ENCODE measurements at places on chromosomes 1 and 21.

GRCh38 chr1:41800311-41800829 is 118.4 kb downstream of the HIVEP3 start:
- no peaks in the 10 kb centered on the region for H3K27me3 ChIP-seq
- no peak overlapping the region for H3K4me3 ChIP-seq
- no peak overlapping the region for H3K27ac ChIP-seq
- peaks cover 6% of the 10 kb centered on the region for H3K36me3 ChIP-seq
- DNase-seq = no peak

- H3K27ac ChIP-seq = no peak overlapping the region
- H3K27me3 ChIP-seq = peaks cover 12% of the 10 kb centered on the region
- no peaks in the 10 kb centered on the region for H3K36me3 ChIP-seq
- H3K4me1 ChIP-seq = no peaks in the 10 kb centered on the region
- no peak for DNase-seq
- no peak overlapping the region for H3K4me3 ChIP-seq
Measured at GRCh38 chr1:162666006-162666645, 33.9 kb downstream of the DDR2 start.

DNA sequence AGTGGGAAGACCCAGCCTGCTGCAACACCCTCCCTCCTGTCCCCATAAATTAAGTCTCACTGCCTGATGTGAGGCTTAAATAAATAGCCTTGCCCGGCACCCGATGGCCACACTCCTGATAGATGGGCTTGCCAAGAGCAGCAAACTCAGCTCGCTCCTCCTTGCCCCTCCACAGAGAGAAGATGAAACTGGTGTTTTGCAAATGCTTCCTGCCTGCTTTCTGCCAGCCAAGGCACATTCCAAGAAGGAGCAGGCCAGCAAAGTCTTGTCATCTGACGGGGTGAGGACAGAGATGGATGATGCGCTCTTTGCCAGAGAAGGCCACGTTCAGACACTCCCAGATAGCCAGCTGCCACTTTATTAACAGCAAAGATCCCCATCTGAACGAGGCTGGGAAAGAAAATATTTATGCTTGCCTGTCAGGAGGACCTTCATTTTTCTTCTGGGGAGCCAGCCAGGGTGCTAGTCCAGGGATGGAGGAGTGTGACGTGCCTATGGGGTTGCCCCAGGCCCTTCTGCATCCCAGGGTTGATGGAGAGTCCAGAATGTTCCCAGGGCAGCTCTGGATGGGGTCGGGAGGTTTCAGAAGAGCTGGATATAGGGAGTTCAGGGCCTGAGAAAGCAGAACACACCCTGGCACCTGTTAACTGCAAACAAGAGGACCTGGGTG is 265.4 kb downstream of the FOXD2 start:
- no peak overlapping the region for H3K27ac ChIP-seq
- H3K27me3 ChIP-seq = peaks cover 22% of the 10 kb centered on the region
- no peak overlapping the region for H3K4me3 ChIP-seq
- DNase-seq = no peak

- no peak overlapping the region for H3K27ac ChIP-seq
- DNase-seq = no peak
- H3K4me1 ChIP-seq = no peaks in the 10 kb centered on the region
- peaks cover 42% of the 10 kb centered on the region for H3K27me3 ChIP-seq
- H3K36me3 ChIP-seq = peaks cover 7% of the 10 kb centered on the region
- H3K4me3 ChIP-seq = no peak overlapping the region
Measured at GRCh38 chr1:14578156-14578555, 20.3 kb upstream of the KAZN start.

DNA sequence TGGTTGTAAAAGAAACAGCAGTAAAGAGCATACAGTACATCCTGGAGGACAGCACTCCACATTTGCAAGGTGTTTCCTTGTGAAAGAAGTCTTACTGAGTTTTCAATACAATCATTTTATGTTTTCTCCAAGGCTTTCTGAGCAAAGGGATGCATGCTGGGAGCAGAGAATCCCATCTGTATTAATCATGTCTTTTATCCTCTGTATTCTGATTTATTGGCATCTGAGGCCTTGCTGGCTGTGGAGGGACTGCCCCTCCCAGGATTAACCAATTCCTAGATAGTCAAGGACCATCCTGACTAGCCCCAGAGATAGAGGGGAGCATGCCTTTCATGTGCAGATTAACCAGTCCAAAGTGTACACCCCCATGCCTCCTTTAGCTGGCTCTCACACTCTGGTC is 476.3 kb downstream of the SIPA1L2 start:
- H3K27me3 ChIP-seq = no peaks in the 10 kb centered on the region
- DNase-seq = no peak
- H3K4me1 ChIP-seq = no peaks in the 10 kb centered on the region
- H3K27ac ChIP-seq = no peak overlapping the region
- no peaks in the 10 kb centered on the region for H3K36me3 ChIP-seq

GRCh38 chr1:27568300-27569087 is 35.5 kb downstream of the AHDC1 start:
- H3K27me3 ChIP-seq = no peaks in the 10 kb centered on the region
- peak overlapping the region; percentile 28 for H3K27ac ChIP-seq
- H3K4me3 ChIP-seq = peak overlapping the region; percentile 78
- DNase-seq = peak; percentile 91

DNA sequence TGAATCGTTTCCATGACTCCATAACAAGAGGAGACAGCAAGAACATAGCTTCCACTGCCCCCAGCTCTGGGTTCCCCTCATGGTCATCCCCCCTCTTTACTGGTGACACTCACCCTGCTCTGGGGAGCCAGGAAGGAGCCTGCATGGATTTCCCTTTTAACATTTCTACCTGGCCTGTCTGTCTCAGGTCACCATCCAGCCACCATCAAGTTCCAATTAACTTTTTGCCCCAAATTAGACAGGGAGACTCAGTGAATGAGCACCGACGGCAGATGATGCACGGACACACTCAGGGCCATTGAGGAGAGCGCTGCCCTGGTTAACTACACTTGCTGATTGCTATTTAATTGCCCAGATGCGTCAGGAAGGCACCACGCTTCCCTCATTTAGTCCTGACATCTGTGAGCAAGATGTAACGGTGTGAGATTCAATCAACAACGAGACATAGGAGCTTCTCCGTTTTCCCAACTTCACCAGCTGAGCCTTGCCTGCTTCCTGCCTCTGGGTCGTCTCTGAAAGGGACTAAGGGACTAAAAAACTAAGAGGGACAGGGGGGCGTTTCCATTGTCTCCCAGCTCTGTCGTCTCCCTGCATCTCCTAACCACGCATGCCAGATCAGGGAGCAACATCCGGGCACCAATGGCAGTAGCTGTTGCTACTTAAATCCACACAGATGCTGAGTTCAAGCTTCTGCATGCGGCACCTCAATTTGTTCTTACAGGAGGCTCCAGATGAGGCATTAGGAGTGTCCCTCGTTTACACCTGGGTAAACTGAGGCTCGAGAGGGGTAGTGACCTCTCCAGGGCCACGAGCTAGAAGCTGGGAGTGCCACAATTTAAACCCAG is 426.7 kb downstream of the NPHP4 start:
- no peaks in the 10 kb centered on the region for H3K36me3 ChIP-seq
- no peak overlapping the region for H3K4me3 ChIP-seq
- no peak overlapping the region for H3K27ac ChIP-seq
- H3K4me1 ChIP-seq = no peaks in the 10 kb centered on the region
- DNase-seq = no peak

GRCh38 chr1:58883037-58883887 is 99.4 kb upstream of the JUN start:
- no peak overlapping the region for H3K4me3 ChIP-seq
- H3K36me3 ChIP-seq = no peaks in the 10 kb centered on the region
- DNase-seq = peak; percentile 9
- peaks cover 13% of the 10 kb centered on the region for H3K4me1 ChIP-seq

- H3K36me3 ChIP-seq = no peaks in the 10 kb centered on the region
- H3K4me1 ChIP-seq = no peaks in the 10 kb centered on the region
- H3K27me3 ChIP-seq = peaks cover 9% of the 10 kb centered on the region
- H3K4me3 ChIP-seq = no peak overlapping the region
- H3K27ac ChIP-seq = no peak overlapping the region
Measured at GRCh38 chr1:64328193-64328592, 124.8 kb downstream of the UBE2U start.

DNA sequence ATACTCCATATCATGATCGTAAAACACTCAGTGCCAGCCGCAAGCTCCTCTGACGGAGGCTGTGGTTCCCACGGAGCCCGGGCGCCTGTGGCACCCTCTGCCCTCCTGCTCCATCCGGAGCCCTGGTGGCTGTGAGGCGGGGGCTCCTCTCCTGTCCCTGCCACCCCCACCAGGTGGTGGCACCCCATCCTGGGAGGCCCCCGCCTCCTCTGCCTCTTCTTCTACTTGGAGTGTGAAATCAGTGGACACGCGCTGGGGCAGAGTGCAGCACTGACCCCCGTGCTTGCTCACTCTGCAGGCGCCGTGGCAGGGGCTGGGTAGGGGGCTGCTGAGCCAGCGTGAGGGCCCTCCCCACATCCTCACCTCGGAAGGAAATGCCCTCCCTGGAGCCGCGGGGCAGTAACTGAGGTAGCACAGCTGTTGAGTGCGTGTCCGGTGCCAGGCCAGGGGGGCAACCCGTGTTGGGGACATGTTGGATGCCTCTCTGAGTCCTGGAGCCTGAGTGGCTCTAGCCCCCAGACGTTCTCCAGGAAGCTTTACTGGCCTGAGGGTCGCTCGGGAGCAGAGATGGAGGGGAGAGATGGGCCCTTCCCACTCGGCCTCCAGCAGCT is 58.7 kb upstream of the ABCG1 start:
- H3K4me1 ChIP-seq = peaks cover 40% of the 10 kb centered on the region
- no peak overlapping the region for H3K4me3 ChIP-seq
- DNase-seq = no peak
- peaks cover 35% of the 10 kb centered on the region for H3K27me3 ChIP-seq
- H3K36me3 ChIP-seq = no peaks in the 10 kb centered on the region

GRCh38 chr1:217919683-217920388 is 288.7 kb downstream of the SPATA17 start:
- DNase-seq = no peak
- no peaks in the 10 kb centered on the region for H3K36me3 ChIP-seq
- H3K27ac ChIP-seq = no peak overlapping the region
- H3K4me3 ChIP-seq = no peak overlapping the region
- H3K27me3 ChIP-seq = peaks cover 8% of the 10 kb centered on the region
- H3K4me1 ChIP-seq = no peaks in the 10 kb centered on the region

- H3K4me1 ChIP-seq = no peaks in the 10 kb centered on the region
- H3K27me3 ChIP-seq = no peaks in the 10 kb centered on the region
- H3K36me3 ChIP-seq = no peaks in the 10 kb centered on the region
Measured at GRCh38 chr1:216047811-216048572, 375.3 kb downstream of the USH2A start.

- H3K4me1 ChIP-seq = peaks cover 42% of the 10 kb centered on the region
- peak overlapping the region; percentile 94 for H3K27ac ChIP-seq
- peaks cover 29% of the 10 kb centered on the region for H3K36me3 ChIP-seq
- peak overlapping the region; percentile 87 for H3K4me3 ChIP-seq
- no peak for DNase-seq
Measured at GRCh38 chr1:1273209-1273511, 494 bp downstream of the UBE2J2 start.

- no peaks in the 10 kb centered on the region for H3K36me3 ChIP-seq
- H3K4me1 ChIP-seq = peaks cover 1% of the 10 kb centered on the region
- no peak overlapping the region for H3K4me3 ChIP-seq
- H3K27me3 ChIP-seq = peaks cover 13% of the 10 kb centered on the region
- H3K27ac ChIP-seq = no peak overlapping the region
- no peak for DNase-seq
Measured at GRCh38 chr1:24139841-24140425, 3.0 kb downstream of the IL22RA1 start.

- H3K27me3 ChIP-seq = no peaks in the 10 kb centered on the region
- no peak for DNase-seq
- peaks cover 39% of the 10 kb centered on the region for H3K4me1 ChIP-seq
- H3K4me3 ChIP-seq = no peak overlapping the region
Measured at GRCh38 chr1:10519016-10519417, 44.3 kb downstream of the PEX14 start.

- no peak for DNase-seq
- no peak overlapping the region for H3K4me3 ChIP-seq
- H3K36me3 ChIP-seq = no peaks in the 10 kb centered on the region
- H3K27ac ChIP-seq = no peak overlapping the region
- peaks cover 16% of the 10 kb centered on the region for H3K27me3 ChIP-seq
Measured at GRCh38 chr1:67941155-67941554, 107.9 kb upstream of the GNG12 start.

GRCh38 chr1:60359431-60359830 is 285.9 kb upstream of the C1orf87 start:
- no peak overlapping the region for H3K4me3 ChIP-seq
- DNase-seq = no peak
- H3K4me1 ChIP-seq = no peaks in the 10 kb centered on the region
- H3K27ac ChIP-seq = no peak overlapping the region
- H3K27me3 ChIP-seq = no peaks in the 10 kb centered on the region

GRCh38 chr1:180247061-180247460 is 17.0 kb downstream of the LHX4 start:
- H3K36me3 ChIP-seq = no peaks in the 10 kb centered on the region
- no peaks in the 10 kb centered on the region for H3K4me1 ChIP-seq
- no peak overlapping the region for H3K27ac ChIP-seq
- peaks cover 41% of the 10 kb centered on the region for H3K27me3 ChIP-seq
- H3K4me3 ChIP-seq = no peak overlapping the region

DNA sequence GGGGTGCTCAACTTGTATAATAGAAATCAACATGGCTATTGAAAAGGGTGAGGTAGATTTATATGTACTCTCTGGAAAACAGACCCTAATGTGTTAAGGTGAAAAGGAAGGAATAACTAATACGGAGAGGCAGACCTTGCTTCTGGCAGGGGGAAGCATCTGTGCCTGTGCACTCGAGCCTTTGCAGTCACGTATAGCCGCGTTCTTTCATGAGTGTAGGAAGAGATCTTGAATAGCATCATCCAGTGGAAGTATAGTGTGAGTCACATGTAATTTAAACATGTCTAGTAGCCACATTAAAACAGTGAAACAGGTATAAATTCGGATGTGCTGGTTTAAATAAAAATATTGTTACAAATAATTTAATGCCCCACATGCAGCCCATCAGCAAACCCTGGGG is 3.0 kb downstream of the A3GALT2 start:
- peaks cover 11% of the 10 kb centered on the region for H3K27me3 ChIP-seq
- H3K27ac ChIP-seq = no peak overlapping the region
- no peaks in the 10 kb centered on the region for H3K4me1 ChIP-seq
- no peaks in the 10 kb centered on the region for H3K36me3 ChIP-seq
- DNase-seq = no peak
- no peak overlapping the region for H3K4me3 ChIP-seq
